Activated naive CD4-positive, alpha-beta T cell treated with Interleukin-2 at 50 U/mL for 16 hours (primary cell): ENCODE measurements at places on chromosomes 5 and 9.

DNA sequence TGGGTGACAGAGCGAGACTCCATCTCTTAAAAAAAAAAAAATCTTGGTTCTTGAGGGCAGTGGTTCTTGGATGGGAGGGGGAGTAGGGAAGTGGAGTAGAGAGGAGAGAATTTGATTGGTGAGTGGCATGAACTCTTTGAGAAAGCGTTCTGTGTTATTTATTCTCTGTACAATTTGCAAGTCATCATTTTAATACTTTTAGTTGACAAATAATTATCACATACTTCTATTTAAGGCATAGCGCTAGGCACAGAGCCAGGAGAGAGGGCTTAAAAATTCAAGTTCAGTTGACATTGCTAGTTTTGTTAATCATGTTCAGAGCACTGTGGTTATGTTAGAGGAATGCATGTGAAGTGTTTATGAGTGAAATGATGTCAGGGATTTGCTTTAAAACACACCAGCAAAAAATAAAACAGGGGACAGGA lies 24.6 kb downstream of the HSDL2 start:
- no peak for DNase-seq

DNA sequence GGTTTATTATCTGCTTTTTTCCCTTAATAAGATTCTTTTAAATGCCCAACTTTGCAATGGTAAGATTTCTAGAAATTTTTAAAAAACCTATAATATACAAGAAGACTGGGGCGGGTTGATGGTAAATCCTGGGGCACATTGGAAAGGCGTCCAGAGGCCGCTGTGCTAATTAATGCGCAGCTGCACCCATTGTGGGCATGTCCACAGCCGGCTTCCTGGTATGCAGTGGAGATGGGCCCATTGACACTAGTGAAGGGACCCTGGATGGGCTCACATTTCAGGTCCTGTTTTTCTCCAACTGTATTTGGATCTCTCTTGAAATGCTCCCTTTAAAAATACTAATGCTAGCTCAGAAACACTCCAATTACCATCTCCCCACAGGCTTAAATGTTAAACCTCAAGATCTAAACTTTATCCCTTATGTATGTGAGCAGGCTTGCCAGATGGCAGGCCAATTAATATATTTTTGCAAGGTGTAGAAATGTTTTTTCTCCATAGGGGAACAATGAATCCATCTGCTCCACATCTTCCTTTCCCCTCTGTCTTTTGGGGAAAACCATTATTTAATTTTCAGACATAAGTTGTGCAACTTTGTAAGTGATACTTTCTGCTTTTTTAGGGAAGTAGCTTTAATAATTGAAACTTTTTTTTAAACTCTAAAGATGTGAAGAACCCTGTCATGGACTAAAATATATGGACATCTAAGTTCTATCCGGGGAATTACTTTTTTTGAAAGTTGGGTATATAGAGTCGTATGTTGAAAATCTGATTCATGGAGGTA lies 177.3 kb downstream of the CD180 start:
- no peak for DNase-seq

DNA sequence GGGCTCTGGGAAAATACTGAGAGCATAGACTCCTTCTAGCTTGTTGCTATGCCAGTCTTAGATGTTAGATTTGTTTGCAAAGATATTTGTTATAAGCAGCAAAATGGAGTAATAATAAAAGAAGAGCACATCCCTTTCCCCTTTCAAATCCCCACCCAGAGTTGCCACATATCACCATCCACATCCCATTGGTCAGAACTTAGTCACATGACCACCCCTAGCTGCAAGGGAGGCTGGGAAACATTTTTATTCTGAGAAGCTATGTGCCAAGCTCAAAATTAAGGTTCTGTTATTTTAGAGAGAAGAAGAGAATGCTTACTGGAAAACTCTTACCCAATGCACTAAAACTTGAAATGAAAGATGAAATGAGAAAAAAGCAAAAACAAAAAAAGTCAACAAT lies 193.9 kb upstream of the MVB12B start:
- DNase-seq = no peak

GRCh38 chr9:131562032-131562959 lies 17.0 kb downstream of the PRRT1B start:
- DNase-seq = no peak
